ENCODE measurements at places on chromosomes 6 and 20.

GRCh38 chr6:21033575-21034026 lies 499.3 kb downstream of the CDKAL1 start:
- DNase-seq, result no peak

DNA sequence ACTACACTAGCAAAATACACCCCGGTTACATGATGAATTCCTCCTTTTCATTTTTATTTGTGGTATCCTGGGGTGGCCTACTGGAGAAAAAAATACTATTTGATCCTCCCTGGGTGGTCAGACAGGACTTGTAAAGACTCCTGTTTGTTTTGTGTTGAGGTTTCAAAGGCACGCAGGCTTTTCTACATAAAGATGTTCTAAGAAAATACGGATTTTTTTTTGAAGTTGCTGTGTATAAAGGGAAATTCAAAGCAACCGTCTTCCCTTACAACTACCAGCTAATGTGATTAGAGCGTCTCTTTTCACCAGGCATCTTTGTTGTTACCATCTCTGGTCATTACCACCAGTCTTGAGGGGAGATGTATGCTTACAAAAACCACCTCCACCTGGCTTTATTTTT lies 187.1 kb downstream of the SOX4 start:
- DNase-seq, result peak; percentile 74

GRCh38 chr6:134902936-134903335 lies 47.0 kb downstream of the ALDH8A1 start:
- no peak for DNase-seq

- no peak for DNase-seq
These were observed 32.9 kb downstream of the PKIG start for GRCh38 chr20:44615169-44615791.

- DNase-seq, result no peak
These were observed 3.8 kb upstream of the MLN start for GRCh38 chr6:33807606-33808005.

GRCh38 chr6:143965503-143966171 lies 42.4 kb downstream of the PLAGL1 start:
- DNase-seq, result no peak

GRCh38 chr6:32445321-32445854 lies 5.7 kb downstream of the HLA-DRA start:
- DNase-seq, result no peak

- DNase-seq, result no peak
These were observed 102.3 kb upstream of the MCHR2 start for GRCh38 chr6:100096341-100096740.

GRCh38 chr20:63587776-63588591 lies 13.9 kb upstream of the HELZ2 start:
- no peak for DNase-seq

GRCh38 chr20:63042448-63043071 lies 35.8 kb upstream of the BHLHE23 start:
- no peak for DNase-seq

DNA sequence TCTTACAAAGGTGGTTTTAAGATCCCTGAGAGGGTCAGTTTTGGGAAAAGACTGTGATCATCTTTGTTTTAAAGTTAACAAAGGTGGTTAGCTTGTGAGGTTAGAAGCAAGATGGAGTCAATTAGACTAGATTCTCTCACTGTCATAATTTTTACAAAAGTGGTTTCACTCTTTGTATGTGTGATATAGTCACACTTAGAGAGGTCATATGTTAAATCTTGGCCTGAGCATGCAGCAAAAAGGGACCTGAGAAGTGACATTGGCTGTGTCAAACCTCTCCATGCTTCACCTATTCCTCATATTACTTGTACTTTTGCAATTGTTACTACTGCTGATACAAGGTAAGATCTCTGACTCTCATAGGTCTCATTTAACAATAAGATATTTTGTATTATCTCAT lies 368.0 kb downstream of the TBC1D32 start:
- no peak for DNase-seq

- peak; percentile 50 for DNase-seq
These were observed at the start of gene MOXD1 for GRCh38 chr6:132400883-132401617. MOXD1 (minus strand) TSS chr6:132401475; CDS start chr6:132401426, 49 bp downstream.

GRCh38 chr20:661474-662270 lies 8.7 kb upstream of the SRXN1 start:
- no peak for DNase-seq

GRCh38 chr20:63534427-63534830 lies 2.7 kb downstream of the PTK6 start:
- DNase-seq, result no peak

DNA sequence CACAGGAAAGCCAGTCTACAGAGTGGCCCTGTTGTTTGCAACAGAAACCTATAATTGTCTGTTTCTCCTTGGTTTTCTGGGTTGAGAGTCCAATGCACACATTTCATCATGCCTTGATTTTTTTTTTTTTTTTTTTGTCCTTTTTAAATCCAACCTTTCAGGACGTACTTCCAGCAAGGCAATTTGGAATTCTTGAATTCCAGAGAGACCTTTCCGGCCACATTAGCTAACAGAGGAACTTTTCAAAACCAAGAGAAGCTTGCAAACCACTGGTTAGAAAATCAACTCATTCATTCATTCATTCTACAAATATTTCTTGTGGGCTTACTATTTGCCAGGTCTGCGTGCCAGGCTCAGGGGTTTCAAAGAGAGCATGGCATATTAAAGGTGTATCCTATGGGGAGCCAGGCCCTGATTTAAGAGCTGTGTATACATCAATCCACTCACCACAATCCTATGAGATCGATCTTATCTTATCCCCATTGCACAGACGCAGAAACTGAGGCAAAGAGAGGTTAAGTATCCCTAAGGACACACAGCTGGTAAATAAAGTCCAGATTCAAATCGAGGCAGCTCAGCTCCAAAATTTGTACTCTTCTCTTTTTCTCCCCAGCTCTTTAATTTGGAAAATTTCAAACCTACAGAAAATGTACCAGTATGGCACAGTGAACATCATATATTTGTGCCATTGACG lies 43.0 kb downstream of the EYA2 start:
- DNase-seq, result no peak

DNA sequence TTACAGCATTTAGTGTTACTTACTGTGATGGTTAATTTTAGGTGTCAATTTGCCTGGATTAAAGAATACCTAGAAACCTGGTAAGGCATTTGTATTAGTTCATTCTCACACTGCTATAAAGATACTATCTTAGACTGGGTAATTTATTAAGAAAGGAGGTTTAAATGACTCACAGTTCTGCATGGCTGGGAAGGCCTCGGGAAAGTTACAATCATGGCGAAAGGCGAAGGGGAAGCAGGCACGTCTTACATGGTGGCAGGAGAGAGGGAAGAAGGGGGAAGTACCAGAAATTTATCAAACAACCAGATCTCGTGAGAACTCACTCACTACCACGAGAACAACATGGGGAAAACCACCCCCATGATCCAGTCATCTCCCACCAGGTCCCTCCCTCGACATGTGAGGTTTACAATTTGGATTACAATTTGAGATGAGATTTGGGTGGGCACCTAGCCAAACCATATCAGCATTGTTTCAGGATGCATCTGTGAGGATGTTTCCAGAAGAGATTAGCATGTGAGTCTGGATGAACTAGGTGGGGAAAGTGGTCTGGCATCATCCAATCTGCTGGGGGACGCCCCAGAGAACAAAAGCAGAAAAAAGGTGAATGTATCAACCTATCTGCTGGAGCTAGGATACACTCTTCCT lies 76.8 kb downstream of the MKKS start:
- DNase-seq, result no peak

DNA sequence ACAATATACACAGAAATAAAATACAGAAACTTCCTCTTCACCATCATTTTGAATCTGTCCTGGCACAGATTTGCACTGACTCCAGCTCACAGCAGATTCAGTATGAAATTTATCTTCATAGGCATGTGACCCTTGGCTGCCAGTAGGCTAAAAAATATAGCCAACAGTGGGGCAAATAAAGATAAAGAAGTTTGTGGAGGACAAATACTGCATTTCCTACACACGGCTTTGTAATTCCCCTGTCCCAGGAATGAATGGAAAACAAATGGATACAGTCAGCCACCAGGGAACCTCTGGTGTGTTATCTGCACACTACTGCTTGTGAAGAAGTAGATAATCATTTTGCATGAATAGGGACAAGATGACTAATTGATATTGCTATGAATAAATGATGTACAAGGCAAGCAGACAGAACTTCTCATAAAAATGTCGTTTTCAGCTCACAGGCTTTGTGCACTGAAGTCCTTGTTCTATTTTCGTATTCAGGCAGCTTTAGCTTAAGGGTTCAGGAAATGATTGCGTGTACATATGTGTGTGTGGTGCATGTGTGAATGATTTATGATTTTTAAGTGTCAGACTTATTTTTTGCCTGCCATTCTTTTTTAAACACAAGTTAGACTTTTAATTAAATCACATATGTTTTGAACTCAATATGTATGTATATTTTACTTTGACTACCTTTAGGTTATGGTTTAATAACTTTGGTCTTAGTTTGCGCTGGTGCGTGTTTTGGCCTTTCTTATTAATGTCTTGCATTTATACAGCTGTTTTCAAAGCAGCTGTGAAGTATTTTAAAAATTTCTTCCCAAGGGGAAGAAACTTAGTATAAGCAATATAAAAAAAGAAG lies 543.8 kb upstream of the JAG1 start:
- no peak for DNase-seq

GRCh38 chr20:38001173-38001875 lies 31.9 kb downstream of the TTI1 start:
- DNase-seq, result no peak

DNA sequence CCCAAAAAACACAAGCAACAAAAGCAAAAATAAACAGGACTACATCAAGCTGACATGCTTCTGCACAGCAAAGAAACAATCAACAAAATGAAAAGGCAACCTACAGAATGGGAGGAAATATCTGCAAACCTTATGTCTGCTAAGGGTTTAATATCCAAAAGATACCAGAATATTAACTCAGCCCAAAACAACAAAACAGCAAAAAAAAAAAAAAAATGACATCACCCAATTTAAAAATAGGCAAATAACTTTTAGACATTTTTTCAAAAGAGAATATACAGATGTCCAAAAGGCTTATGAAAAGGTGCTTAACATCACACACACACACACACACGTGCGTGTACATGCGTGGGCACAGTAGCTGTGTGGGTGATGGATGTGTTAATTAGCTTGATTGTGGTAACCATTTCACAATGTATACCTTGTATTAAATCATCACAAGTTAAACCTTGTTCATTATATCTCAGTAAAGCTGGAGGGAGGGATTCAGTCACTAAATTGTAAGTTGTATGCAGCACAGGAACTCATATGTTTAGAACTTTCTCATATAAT lies 52.4 kb downstream of the QKI start:
- DNase-seq, result no peak

GRCh38 chr20:44284032-44284431 lies 27.0 kb downstream of the FITM2 start:
- no peak for DNase-seq

GRCh38 chr6:25713824-25714223 lies 40.7 kb upstream of the SLC17A4 start:
- DNase-seq, result peak; percentile 42

DNA sequence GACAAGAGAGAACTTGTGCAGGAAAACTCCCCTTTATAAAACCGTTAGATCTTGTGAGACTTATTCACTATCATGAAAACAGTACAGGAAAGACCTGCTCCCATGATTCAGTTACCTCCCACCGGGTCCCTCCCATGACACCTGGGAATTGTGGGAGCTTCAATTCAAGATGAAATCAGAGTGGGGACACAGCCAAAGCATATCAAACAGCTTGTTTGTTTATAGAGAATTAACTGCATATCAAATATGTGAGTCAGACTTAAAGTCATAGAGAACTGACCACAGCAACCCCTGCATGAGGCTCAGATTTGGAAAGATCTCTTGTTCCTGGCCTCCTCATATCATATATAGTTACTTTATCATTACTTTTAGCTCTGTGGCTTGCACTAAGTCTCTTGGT lies 29.1 kb upstream of the HDAC2 start:
- no peak for DNase-seq

GRCh38 chr6:130407032-130407431 lies 41.2 kb downstream of the TMEM200A start:
- no peak for DNase-seq

GRCh38 chr20:62808211-62808865 lies 3.7 kb downstream of the OGFR start:
- peak; percentile 43 for DNase-seq

DNA sequence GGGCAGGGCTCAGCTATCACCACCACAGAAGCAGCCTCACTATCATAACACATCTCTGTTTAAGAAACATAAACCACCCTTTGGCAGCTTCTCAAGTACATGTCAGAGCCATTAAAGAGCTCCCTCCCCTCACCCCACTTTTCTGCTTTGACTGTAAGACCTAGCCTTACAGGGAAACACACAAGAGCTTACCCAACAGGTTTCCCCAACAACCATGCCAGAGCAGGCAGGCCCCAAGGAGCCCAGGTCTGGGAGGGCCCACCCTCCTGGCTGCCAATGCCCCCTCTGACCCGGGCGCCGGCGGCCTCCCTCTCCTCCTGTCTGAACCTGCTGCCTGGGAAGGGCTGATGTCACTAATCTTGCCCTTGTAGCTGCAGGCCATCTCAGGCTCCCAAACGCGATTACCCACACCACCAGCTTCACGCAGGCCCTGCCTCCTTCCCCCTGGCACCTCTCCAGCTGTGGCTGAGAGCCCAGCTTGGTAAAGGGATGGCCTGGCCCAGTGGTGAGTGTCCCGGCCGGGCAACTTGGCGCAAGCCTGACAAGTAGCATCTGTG lies 402.0 kb downstream of the MAFB start:
- no peak for DNase-seq

DNA sequence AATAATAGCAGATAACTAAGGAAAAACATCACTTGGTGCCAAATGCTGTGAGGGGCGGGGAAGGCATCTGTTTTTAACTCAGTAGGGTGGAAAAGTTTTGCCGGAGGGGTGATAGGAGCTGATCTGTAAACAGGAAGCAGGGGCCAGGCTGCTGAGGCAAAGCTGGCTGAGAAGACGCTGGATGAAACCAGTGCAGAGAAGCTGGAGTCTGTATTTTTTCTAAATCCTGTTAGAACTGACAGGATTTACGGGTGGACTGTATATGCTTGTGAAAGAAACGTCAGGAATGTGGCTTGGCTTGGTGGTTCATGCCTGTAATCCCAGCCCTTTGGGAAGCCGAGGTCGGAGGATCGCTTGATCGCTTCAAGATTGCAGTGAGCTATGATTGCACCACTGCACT lies 5.6 kb downstream of the PCMTD2 start:
- DNase-seq, result no peak

- DNase-seq, result no peak
These were observed 1.2 kb downstream of the MAK start for GRCh38 chr6:10837009-10837621.

GRCh38 chr6:36301781-36302180 lies 31.9 kb downstream of the PNPLA1 start:
- DNase-seq, result no peak
